ENCODE measurements at places on chromosomes 7 and 10.

DNA sequence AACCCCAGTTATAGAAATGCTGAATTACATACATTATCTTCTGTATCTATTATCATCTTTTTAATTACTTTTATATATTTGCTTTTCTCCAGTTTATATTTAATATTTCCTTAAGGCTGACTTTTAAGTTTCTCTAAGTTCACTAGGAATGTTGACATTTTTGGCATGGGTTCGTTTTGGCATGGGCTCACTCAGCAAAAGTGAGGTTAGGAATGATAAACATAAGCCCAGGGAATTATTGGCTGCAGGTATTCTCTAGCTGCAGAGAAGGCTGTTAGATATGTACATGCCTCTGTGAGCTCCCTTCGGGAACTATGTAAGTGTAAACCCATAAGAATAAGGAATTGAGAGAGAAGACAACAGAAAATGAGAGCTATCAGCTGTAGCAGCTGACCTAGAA is 63.6 kb upstream of the RAB18 start:
- DNase-seq = no peak

DNA sequence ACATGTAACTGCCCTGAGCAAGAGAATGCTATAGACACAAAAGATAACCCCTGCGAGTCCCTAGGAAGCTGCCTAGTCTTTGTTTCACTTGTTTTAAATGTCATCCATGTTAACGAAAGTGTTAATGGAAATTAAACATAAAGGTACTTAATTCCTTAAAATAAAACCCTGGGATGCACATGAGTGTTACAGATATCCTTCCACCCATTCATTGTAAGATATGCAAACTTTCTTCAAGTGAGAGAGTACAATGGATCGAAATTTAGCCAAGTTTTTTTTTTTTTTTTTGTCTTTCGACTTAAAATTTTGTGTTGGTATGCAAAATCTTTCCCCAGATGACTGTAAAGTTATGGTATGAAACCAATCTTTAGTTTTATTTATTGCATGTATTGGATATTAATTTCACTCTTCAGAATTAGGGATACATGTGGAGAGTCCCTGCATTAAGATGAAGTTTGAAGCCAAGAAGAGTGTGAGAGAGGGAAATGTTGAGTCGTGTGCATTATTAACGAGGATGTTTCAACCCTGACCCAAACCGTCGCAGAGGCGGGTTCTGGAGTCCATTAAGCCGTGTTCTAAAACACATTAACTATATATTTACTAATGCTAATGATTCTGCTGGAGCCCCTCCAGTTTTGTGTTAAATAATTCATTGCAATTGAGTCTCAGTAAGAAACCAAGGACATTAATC is 1.6 kb downstream of the CDK14 start:
- DNase-seq = no peak

DNA sequence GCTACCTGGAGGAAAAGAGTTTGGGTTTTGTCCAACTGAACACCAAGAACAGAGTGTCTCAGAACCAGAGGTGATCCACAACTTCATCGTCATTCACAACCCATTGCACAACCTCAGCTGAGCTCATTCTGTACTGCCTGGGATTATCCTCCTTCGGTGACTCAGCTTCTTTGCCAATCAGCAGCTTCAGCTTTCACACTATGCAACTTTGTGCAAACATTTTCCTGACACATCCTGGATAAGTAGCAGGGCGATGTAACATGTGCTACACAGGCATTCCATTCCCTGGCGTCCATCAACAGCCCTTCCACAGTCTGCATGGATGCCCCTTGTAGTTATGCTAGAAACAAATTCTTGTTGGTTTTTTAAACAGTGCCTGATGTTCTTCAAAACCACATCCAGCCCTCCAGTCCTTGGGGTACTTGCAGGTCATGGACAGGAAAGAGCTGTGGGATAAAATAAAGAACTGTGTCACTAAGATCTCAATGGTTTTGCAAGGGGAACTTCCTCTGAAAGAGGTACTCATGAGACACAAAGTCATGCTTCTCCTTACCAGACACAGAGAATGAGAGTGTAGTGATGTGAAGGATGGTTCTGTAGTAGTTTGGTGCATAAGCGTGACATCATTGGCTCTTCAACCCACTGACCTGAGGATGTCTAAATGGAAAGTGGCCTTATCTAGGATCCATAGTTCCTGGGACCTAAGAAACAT is 478.5 kb downstream of the KIF20B start:
- no peak for DNase-seq

- no peak for DNase-seq
These were observed 256.2 kb upstream of the ZNF32 start for GRCh38 chr10:43904844-43905243.

DNA sequence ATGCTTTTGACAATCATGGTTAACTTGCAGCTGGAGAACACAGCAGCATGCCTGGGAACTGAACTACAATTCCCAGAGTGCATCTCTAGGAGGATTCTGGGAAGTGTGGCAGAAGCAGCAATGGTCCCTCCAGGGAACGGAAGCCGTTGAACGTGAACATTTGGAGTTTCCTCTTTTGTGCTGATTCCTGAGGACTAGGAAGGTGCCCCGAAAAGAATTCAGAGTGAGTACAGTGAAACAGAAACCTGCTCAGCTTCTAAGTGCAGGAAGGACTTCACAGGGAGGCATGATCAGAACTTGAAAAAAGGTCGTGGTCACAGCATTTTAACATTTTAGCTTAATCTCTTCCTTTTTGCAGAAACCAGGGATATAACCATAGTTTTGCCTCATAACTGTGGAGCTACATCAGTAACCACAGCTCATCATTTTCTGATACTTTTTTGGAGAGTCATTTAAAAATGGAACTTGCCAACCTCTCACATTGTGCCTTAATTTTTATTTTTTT is at the start of gene NUDT13:
Gene NUDT13, plus strand, starts transcription at position 111 of the 505 bp plus-strand sequence. CDS start 3,911 bp downstream, outside the sequence.
- DNase-seq = no peak

All from stimulated activated CD4-positive, alpha-beta T cell treated with anti-CD3 and anti-CD28 coated beads, Interleukin-15, amount 100 ng/mL, for 1 hour (primary cell).